ENCODE measurements at places on chromosomes 12 and 14.

- no peak for DNase-seq
Measured at GRCh38 chr12:10661338-10661737, 12.5 kb downstream of the STYK1 start.

- DNase-seq, result no peak
Measured at GRCh38 chr12:124443931-124444712, 123.3 kb downstream of the NCOR2 start.

GRCh38 chr12:119378903-119379302, 44.4 kb downstream of the CCDC60 start:
- DNase-seq, result no peak

GRCh38 chr12:110340706-110341105, 59.7 kb downstream of the ATP2A2 start:
- DNase-seq, result no peak

- no peak for DNase-seq
Measured at GRCh38 chr12:79217306-79217705, 352.7 kb downstream of the SYT1 start.

DNA sequence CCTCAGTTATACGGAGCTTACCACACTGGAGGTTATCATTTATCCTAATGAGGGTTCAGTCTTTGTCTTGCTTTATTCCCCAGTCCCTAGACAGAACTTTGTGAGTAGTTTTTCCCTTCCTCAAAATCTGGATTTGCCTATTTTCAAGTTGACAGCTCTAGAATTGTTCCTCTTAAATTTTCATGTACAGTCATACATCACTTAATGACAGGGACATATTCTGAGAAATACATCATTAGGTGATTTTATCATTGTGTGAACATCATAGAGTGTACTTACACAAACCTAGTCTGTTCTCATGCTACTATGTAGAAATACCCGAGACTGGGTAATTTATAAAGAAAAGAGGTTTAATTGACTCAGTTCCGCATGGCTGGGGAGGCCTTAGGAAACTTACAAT, 3.1 kb downstream of the PRKAB1 start:
- no peak for DNase-seq

GRCh38 chr14:99733211-99733539, 49.1 kb downstream of the CYP46A1 start:
- no peak for DNase-seq

DNA sequence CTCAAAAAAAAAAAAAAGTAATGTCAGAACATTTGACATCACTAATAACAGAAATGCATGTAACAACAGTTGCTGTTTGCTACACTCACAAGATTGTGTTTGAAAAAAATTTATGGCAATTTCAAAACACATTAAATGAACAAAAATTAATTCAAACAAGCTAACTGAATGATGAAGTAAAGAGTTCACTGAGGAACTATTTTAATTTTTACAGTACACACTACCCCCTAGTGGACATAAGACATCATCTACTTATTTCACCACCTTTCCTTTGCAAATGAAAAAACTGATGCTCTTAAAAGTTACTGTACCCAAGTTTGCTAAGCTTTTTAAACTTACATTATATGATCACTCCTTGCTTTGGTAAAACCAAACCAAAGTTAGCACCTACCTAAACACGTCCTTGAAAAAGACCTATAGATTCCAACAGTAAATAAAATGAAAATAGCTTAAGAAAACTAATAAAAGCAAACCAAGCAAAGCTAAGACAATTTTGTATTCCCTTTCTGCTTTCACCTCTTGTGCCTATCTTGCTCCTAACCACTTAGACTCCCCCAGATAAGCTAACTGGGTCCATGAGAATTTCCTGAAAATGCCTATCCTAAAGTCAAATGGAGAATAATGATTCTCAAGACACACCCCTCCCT, 22.2 kb downstream of the UBE2N start:
- no peak for DNase-seq

- no peak for DNase-seq
Measured at GRCh38 chr14:34078117-34078743, 127.4 kb upstream of the EGLN3 start.

DNA sequence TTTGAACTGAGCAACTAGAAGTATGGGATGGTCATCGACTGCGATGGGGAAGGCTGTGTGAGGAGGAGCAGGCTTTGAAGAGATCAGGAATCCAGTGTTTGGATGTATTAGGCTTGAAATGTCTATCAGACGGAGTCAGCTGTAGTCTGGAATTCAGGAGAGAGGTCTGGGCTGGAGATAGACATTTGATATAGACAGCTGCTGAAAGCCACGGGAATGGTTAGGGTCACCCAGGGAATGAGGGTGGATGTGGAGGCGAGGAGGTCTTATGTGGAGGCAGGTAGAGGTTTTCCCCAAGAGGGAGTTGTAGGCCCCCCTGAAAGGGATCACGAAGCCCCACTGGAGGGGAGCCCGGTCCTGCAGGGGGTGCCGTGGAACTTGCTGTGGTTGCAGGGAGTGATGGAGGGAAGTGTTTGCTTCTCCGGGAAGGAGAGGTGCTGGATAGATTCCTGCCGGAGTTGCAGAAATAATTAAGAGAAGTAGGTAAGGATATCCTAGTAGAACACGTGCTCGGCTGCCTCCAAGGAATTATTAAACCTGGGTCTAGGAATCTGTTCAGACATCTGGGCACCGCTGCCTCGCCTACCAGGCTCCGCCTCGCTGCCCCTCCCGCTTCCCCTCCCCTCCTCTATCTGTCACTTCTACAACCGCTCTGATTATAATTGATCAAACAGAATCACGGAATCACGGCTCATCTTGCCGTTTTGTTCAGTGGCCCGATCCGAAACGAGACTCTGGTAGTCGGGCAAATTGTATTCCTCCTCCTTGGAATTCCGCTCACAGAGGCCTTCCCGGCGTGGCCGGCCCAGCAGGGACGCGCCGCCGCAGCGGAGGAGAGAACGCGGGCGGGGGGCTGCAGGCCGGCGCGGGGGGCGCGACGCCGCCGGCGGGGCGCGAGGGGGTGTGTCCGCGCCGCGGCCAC, 826 bp upstream of the CACNA1C start:
- DNase-seq, result no peak

GRCh38 chr12:48419116-48419935, 53.0 kb upstream of the ANP32D start:
- no peak for DNase-seq

DNA sequence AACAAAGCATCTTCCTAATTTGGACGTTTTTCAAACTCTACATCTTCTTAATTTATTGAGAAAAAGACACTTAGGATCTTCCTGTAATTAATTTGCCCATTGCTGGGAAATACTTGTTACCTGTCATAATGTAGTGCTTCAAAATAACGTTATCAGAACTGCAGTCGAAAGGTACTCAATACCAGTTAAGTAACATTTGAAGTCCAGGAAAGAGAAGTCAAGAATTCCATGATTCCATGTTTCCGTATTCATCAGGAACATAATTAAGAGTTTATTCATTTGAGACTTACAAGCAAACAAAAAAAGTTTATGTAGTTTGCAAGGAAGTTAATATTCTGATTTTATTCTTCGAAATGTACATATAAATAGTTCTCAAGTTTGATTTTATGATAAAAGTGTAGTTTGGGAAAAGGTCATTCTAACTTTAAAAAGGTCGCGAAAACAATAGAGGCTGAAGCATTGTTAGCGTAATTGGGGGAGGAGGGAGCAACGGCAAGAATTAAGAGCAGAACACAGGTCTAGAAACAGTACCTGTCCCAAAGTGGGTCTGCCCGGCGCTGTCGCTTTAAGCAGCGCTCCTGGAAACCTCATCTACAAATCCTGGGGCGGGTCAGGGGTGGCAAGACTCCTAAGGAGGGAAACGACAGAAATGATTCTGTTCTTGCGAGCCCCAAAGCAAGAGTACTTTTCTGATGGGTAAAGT, 1.2 kb upstream of the KCNMB4 start:
- no peak for DNase-seq

DNA sequence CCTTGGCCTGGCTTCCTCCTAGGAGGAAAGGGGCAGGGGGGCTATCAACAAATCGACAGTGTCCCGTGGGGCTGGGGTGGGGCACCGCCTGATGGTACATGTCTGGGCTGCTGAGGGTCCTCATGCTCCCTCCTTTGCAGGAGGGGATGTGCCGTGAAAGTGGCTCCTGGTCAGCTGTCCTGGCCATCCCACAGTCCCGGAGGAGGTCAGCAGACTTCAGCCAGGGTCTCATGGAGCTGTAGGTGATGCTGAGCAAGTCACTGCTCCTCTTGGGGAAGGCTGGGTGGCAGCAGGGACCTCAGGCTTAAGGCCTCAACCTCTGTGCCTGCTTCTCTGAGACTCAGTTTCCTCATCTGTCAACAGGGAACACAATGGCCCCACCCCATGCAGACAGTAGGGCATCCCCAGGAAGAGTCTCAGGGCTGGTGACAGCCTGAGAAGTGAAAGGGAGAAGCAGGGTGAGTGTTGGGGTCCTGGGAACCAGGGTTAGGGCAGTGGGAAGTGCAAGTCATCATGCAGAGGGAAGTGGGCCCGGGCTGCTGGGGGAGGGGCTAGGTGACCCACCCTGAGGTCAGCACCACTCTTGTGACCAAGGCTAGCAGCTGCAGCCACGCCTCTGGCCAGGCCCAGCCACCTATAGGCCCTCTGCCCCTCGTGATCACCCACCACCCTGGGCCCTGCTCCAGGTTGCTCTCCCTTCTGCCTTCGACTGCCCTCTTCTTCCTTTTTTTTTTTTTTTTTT, 4.4 kb upstream of the TNFAIP2 start:
- no peak for DNase-seq

GRCh38 chr12:98819821-98820404, 174.8 kb downstream of the APAF1 start:
- no peak for DNase-seq

DNA sequence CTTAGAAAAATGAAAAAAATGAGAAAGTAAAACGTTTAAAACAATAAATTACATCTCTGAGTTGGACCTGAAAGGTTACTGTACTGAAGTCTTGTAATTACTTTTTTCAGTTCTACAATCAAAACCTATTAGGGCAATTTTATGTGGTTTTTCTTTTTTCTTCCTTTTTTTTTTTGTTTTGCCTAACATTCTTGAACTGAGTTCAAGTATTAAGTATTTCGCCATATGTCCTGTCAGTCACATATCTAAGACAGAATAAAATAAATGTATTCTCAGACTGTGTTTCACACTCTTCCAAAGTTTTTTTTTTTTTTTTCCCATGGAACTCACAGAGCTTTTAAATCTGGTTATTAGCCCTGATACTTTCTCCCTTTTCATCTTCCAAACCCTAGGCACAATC, 172.0 kb downstream of the BCAT1 start:
- DNase-seq, result no peak

GRCh38 chr12:110765111-110765510, 22.4 kb upstream of the PPP1CC start:
- no peak for DNase-seq

- DNase-seq, result no peak
Measured at GRCh38 chr12:106773286-106774004, 1.0 kb upstream of the RIC8B start.

DNA sequence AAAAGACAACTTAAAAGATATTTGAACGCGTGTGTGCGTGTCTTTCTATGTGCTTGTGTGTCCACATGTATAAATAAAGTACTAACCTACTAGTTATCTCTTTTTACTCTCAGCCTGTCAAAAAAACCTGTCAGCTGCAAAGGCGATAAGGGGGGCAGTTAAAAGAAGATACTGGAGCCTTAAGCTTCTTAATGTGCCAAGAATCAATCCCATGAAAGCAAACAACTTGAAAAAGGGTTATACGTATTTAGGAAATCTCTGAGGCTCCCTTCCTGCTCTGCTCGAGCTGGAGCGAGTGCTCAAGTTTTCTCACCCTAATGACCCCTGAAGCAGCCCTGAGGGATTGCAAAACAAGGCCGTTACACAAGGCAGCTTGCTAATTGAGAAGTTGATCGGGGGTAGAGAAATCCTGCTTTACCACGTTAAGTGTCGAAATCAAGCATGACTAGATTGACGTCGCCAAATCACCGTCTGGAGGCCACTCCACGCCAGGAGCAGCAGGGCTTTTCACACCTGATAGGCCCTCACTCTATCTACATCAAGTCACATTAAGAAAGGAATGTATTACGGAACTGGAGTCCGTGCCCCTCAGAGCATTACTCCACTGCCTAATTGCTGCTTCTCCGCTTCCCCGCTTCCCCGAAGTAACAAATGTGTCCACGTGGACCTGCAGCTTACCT, 32.4 kb downstream of the LMO3 start:
- DNase-seq, result no peak

DNA sequence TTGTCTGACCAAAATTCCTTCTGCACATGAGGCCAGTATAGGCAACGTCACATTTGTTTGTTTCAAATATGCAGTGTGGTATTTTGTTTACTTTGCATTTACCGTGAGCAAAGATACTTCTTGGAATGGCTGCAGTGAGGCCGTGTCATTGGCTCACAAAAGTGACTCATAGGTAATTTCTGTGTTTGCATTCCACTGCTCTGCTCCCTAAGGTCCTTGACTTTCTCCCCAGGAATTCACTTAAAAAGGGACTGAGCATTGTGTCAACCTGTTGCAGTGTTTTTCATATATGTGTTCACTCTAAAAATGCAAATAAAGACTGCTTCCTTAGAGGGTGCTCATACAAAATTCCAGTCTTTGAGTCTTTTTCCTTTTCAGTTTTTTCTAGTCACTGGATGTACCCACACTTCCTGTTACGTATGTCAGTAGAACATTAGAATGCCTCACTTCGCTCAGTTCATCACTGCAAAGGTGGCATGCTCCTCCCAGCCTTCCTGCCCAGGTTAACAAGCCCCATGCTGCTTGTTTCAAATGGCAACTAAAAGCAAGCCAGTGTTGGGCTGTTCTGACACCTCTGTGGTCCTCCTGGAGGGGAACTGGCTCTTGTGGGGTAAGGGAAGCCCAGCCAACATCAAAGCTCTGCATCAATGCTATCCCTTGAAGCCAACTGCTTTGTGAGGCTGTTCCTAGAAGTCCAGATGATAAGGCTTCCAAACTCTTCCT, 9.1 kb downstream of the C12orf76 start:
- DNase-seq, result no peak

GRCh38 chr12:107091989-107092641, 1.2 kb downstream of the CRY1 start:
- no peak for DNase-seq

DNA sequence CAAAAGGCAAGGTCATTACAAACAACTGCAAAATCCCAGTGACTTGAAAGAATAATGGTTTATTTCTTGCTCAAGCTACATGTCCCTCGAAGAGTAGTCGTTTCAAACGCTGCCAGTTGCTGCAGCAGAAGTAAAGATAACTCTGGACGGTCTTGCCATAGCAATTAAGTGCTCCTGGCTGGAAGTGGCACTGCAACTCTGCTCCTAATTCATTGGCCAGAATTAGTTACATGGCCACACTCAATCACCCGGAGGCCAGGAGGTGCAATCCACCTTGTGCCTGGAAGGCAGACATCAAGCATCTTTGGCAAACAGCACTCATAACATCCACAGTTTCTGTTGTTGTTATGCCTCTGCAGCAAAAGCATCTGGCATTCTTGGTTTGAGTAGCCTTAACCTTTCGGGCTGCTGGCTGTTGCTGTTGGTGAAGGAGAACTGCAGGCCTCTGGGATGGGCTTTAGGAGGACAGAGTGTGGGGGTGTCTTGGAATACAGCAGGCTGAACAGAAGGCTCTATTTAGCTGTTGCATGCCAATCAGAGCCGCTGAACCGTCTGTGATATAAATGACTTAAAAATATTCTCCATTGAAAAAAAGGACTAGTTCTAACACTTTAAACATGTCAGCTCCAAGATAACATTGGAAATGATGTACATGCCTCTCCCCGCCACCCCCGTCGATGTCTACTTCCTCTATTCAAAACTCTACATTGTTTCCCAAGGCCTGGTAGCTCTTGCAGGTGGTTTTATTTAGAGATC, 123.5 kb upstream of the DYRK2 start:
- no peak for DNase-seq
